ENCODE measurements at places on chromosomes 11 and 22. TPM values are rescaled to one million over a fixed set of nuclear protein-coding genes. Genes with fewer than 3 reads are reported as not detected.

Gene SCGB2A2
- not detected for total RNA-seq

Gene PGA5
- total RNA-seq = not detected

Gene SORL1
- total RNA-seq = 0.38 TPM

Gene MRGPRE
- not detected for total RNA-seq

Gene KCNJ4
- total RNA-seq = not detected

Gene MYBPC3
- total RNA-seq = not detected

Gene SEZ6L
- not detected for total RNA-seq

Gene APOA4
- total RNA-seq = not detected

Gene LARGE1
- total RNA-seq = 5.8 TPM

Gene ART5
- not detected for total RNA-seq

Gene POLA2
- 6.2 TPM for total RNA-seq

Gene CKAP5
- 125 TPM for total RNA-seq

Gene KCNK4
- not detected for total RNA-seq

Gene HEPHL1
- not detected for total RNA-seq

Gene APOC3
- not detected for total RNA-seq

Gene ARHGEF17
- total RNA-seq = 49.5 TPM

Gene MMP27
- not detected for total RNA-seq

Gene PGA3
- total RNA-seq = not detected

Gene OR52H1
- total RNA-seq = 0.38 TPM

Gene MCHR1
- total RNA-seq = 0.13 TPM

Gene NOL12
- total RNA-seq = 26.6 TPM

Gene KDELR3
- 16.7 TPM for total RNA-seq

Gene ALDH3B2
- not detected for total RNA-seq

Gene KCNJ1
- total RNA-seq = 0.06 TPM

Gene RASGRP2
- 1.2 TPM for total RNA-seq

Gene NRGN
- 0.81 TPM for total RNA-seq

Gene GLB1L3
- not detected for total RNA-seq

Gene CCDC81
- total RNA-seq = 0.32 TPM

Gene CCDC188
- total RNA-seq = 9.2 TPM

Gene SLC35C1
- 4.4 TPM for total RNA-seq

Gene WNT11
- total RNA-seq = not detected

Gene MS4A6E
- not detected for total RNA-seq

Gene ABCG4
- under 0.01 TPM for total RNA-seq

Gene HSPB2
- not detected for total RNA-seq

Gene MYEOV
- total RNA-seq = 0.49 TPM

Gene P2RX6
- total RNA-seq = not detected

Gene OR4D5
- total RNA-seq = not detected

Gene TNNT3
- total RNA-seq = 2.1 TPM

Gene IFITM1
- total RNA-seq = 4.1 TPM

Gene ZW10
- total RNA-seq = 16.4 TPM

Gene TRIM51
- total RNA-seq = not detected

Gene AIFM3
- not detected for total RNA-seq

Gene OTOG
- not detected for total RNA-seq

Gene CHRNA10
- 0.94 TPM for total RNA-seq

Gene FAM180B
- not detected for total RNA-seq

Gene ELMOD1
- 0.31 TPM for total RNA-seq

Gene RFPL2
- not detected for total RNA-seq

Gene APOBEC3B
- 0.82 TPM for total RNA-seq

Gene SERPING1
- 0.13 TPM for total RNA-seq

Gene CCDC85B
- total RNA-seq = 94.9 TPM

Gene POU2AF2
- not detected for total RNA-seq

Gene GLYAT
- not detected for total RNA-seq

Gene AGBL2
- 0.31 TPM for total RNA-seq

Gene KCTD14
- 0.25 TPM for total RNA-seq

Gene TOLLIP
- 40.3 TPM for total RNA-seq

Gene MIOX
- total RNA-seq = not detected

Gene TCP11L1
- total RNA-seq = 18.1 TPM

Gene DAGLA
- total RNA-seq = 7.5 TPM
